ENCODE measurements at places on chromosomes 2 and 18.
A peak's percentile ranks its signal among the peaks of the same experiment; 100 is the strongest.

GRCh38 chr2:71989671-71990070, 158.0 kb downstream of the CYP26B1 start:
- no peak for DNase-seq

- DNase-seq: no peak
These were observed 37.3 kb downstream of the CAPN13 start for GRCh38 chr2:30769891-30770462.

DNA sequence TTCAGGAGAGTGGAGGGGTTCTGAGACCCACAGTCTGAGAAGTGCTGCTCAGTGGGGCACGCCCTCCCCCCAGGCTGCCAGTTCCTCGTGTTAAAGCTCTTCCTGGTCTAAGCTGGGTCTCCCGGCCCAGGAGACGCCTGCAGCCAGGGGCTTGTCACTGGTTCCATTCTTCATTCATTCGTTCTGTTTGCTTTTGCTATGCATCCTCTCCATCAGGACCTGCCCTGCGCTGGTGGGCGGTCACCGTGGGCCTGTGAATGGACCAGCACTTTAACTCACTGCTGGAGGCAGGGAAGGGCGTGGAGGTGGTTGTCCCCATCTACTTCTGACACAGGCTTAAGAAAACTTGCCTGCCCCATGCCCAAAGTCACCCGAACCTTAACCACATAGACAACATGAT, 272.8 kb upstream of the HDAC4 start:
- no peak for DNase-seq

- no peak for DNase-seq
These were observed 40.7 kb downstream of the TMEM163 start for GRCh38 chr2:134677856-134678756.

GRCh38 chr2:68453761-68454360, 13.2 kb downstream of the FBXO48 start:
- no peak for DNase-seq

GRCh38 chr2:31239593-31240177, 5.7 kb downstream of the EHD3 start:
- peak; percentile 39 for DNase-seq

GRCh38 chr2:232576995-232577394, 26.5 kb downstream of the EIF4E2 start:
- peak; percentile 11 for DNase-seq

- DNase-seq: no peak
These were observed 374.4 kb downstream of the MTX2 start for GRCh38 chr2:176643646-176644045.

DNA sequence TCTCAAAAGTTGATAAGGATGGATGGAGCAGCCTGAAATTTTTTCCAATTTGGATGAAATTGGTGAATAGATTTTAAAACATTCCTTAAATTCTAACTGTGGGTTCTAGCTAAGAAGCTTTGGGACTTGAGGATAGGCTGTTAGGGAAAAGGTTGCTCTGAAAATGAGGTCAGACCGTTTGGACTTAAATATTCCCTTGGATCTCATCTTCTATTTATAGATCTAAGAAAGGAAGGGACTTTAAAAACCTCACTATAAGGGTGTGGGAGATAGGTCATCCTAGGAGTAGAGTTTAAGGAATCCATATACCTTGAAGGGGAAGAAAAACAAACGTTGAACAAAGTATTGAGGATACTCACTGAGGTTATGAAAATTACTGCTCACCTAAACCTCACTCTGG, 17.4 kb upstream of the SNORC start:
- DNase-seq: no peak

DNA sequence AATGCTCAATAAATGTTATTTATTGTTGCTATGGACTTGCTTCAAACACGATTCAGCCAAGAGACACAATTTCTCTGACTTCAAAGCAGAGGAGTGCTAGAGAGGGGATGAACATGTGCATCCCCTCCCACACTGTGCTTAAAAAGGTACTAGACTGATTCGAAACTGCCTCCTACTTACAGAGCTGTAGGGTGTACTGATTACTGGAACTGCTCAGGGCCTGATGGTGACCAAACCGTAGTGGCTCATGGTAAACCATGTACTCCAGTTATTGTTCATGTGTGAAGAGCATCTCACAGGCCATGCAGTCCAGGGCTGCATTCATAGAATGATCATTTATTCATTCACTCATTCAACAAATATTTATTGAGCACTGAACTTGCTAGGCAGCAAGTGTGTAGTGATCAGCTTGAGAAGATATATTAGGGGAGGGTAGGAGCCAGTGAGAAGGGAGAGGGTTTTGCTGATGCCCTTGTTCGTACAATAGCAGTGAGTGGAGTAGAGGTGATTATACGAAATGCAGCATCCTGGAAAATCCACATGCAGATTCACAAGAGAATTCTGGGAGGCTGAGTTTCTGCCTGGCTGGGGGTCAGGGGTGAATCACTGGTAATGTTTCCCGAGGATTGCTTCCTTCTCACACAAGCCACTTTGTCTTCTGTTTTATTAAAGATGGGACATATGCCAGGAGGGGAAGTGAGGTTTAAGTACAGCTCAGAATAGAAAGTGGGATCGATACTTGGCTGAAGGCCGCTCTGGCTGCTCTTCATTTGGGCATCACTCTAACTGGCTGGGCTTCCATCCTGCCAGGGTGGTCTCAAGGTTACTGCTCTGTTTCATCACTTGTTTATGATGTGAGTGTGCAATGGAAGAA, 245.4 kb downstream of the RAD51AP2 start:
- DNase-seq: no peak

DNA sequence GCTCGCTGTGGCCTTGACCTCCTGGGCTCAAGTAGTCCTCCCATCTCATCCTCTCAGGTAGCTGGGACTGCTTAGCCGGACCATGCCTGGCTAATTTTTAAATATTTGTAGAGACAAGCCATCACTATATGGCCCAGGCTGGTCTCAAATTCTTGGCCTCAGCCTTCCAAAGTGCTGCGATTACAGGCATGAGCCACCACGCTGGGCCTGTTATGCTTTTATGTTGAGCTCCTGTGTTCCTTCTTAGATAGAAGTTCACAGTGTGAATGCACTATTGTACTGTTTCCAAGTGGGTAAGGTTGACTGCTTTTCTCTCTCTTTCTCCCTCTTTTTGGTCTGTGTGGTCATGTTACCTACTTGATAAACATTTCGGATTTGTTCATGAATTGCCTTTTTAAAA, 61.9 kb downstream of the SMCHD1 start:
- no peak for DNase-seq

Measured in fibroblast of villous mesenchyme (primary cell).